Left hindlimb (tissue), 1 donor: ENCODE measurements at places on chromosomes 4 and X.

- DNase-seq: no peak
Observed at GRCh38 chr4:42715807-42716482, 59.0 kb upstream of the ATP8A1 start.

- no peak for DNase-seq
Observed at GRCh38 chr4:180261346-180261745, 1981.9 kb upstream of the TENM3 start.

- DNase-seq: no peak
Observed at GRCh38 chrX:66030505-66031317, 9.2 kb downstream of the VSIG4 start.

DNA sequence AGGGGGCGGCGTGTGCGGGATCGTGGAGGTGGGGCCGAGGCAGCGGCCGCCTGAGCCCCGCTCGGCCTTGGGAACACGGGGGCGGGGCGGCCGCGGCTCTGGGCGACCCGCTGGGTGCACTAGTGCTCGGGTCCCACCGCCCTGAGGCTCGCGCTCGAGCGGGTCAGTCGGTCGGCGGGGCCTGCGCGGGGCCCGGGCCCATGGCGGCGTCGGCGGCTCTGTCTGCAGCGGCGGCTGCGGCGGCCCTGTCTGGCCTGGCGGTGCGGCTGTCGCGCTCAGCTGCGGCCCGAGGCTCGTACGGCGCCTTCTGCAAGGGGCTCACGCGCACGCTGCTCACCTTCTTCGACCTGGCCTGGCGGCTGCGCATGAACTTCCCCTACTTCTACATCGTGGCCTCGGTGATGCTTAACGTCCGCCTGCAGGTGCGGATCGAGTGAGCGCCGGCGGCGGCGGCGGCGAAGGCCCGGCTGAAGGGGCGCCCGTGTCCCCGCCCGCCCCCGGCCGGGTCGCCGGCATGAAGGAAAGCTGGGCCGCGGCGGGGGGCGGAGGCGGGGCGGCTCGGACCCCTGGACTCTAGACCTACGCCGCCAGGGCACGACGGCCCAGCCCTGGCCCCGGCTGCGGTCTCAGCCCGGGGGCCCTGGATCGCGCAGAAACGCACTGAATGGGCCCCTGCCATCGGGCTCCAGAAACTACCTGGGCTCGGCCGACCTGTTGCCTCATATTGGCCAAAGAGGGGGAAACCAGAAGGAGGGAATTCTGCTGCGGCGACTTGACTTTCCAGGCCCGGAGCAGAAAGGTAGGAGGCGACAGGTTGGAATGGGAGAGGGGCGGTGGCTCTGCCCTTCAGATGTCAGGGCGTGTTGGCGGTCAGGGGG lies at the start of gene SMIM10L2A:
SMIM10L2A (plus strand) TSS at position 13 of the 878 bp plus-strand sequence; CDS start at position 201, 188 bp downstream.
- DNase-seq: no peak
